ENCODE measurements at places on chromosomes 3 and 15.

- no peak for DNase-seq
These were observed 7.4 kb upstream of the SLC33A1 start for GRCh38 chr3:155861476-155862183.

DNA sequence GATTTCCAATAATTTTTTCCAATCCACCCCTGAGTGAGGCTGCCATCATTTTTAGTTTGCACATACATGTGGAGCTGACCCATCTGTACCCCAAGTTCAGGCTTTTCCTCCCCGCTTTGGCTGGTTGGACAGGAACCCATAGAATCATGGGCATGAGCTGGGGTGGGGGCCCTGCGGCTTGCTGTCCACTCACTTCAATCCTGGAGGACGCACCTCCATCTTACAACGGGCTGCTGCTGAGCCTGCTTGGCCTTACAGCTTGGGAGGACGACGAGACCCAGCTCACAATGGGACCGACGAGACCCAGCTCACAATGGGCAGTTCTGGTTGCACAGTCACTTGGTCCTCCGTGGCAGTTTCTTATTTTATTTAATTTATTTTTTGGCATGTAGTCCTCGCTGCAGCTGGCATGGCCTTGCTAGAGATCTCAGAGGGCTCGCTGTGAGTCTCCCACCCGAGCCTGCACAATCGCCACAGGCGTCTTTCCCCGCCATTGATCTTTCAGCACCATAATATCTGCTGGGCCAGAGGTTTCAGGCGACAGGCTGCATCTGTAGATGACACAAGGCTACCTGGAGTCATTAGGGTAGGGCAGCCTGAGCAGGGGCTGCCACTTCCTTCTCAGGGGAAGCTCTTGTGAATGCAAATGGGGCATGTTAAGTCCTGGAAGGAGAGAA, 19.6 kb upstream of the EPHB3 start:
- DNase-seq, result no peak

DNA sequence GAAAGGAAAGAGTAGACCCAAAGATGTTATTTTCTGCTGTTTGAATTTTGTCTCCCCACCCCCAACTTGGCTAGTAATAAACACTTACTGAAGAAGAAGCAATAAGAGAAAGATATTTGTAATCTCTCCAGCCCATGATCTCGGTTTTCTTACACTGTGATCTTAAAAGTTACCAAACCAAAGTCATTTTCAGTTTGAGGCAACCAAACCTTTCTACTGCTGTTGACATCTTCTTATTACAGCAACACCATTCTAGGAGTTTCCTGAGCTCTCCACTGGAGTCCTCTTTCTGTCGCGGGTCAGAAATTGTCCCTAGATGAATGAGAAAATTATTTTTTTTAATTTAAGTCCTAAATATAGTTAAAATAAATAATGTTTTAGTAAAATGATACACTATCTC, 21.6 kb downstream of the CLDN18 start:
- DNase-seq, result no peak

DNA sequence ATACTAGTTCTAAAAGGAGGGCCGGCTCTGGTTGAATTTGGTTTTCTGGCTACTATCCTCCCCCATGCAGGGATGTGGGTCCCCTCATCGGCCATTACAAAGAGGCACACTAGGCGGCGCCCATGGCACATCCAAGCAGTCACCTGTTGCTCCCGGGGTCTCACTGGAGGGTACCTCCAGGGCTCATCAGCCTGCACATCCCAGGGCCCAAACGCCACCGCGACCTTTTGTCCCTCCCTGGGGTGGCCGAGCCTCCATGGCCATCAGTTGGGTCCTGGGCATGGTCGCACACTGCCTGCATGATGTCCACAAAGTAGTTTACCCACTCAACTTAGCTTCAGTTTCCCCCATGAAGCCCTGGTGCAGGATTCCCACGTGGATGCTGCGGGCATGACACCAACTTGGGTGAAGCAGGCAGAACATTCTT, 28.3 kb downstream of the IDH3A start:
- no peak for DNase-seq

DNA sequence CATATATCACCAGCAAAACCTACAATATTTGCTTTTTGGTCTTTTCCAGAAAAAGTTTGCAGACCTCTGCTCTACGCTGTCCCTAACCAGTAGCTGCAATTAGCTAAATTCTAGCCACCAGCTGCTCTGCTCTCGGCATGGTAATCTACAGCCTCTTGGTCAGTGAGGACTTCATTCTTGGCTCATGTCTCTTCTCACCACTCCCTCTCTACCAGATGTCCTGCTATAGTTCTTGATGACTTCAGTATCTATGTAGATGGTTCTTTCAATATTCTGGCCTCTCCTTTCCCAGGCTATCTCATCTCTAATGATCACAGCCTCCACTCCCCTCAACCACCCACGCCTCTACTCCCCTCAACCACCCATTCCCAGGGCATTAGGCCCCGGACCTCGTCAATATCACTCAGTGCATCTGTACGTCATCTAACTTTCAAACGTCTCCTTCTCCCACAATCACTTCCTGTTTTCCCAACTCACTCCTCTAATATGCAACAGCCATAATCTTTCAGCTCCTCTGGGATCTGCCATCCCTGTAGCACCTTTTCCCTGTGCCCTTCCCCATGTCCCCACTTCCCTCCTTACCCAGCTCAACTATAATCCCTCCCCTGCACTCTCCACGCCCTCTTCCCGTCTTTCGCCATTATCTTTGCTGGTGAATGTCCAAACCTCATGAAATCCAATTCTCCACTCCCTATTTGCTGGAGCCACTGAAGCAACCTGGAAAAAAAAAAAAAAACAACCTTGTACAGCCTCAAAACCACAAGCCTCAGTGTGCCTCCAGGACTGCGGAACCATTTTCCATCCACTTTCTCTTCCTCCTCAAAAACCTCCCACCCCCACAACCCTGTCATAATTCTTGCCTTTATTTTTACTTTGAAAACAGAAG, 429.4 kb upstream of the PROK2 start:
- DNase-seq, result no peak

GRCh38 chr3:104909721-104910120, 457.0 kb upstream of the ALCAM start:
- DNase-seq, result no peak

- DNase-seq, result no peak
These were observed 143.6 kb upstream of the BHLHE40 start for GRCh38 chr3:4835616-4836043.

DNA sequence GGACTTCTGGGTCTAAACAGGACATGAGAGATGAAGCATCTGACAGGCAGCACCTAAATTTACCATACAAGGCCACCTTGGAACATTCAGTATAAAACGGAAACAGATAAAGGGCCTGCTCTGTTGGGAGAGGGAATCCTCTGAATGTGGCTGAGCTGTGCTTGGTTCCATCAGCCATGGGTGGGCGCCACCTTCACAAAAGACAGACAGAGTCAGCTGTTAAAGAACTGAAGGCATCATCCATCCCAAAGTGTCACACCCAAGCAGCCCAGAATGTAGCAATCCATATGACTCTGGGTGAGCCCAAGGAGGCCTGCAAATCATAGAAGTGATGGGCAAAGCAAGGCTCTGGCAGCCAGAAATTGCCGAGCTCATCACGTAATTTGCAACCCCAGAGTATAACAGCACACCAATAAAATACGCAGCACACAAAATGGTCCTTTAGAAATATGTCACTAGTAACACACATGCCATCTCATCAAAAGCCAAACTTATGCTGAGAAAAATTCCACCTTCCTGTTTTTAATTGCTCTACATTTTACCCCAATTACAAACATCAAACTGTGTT, 24.8 kb upstream of the RBP1 start:
- DNase-seq, result no peak

DNA sequence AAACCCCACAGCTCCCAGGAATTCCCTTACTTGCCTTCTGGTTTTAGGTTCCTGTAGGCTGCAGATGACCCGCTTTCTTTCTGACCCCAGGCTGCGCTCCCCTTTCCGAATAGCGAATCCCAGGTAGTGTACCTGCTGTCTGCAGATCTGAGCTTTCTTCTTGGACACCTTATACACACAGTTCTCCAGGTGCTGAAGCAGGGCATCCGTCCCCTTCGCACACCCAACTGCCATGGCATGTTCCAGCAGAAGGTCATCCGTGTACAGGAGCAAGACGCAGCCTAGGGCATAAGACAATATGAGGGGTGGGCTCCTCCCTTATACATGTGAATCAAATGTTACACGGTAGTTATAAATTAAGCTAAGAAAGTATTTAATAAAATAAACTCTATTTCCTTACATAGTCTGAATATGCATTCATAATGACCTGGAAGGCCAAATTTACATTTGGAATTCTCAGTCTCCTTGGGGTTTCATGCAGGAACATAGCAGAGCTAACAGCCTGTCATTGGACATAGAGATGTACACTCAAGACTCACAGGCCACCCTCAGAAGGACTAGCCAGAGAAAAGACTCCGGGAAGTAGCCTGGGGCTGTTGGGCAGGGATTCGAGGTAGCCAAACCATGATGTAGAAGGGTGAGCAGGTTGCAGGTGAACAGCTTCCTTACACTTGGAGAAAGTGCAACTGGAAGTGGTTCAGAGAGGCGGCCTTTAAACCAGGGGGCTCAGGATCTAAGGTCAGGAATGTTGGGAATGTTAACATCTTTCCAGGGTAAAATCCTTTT, 8.2 kb upstream of the DNAAF4 start:
- no peak for DNase-seq

GRCh38 chr3:45626096-45626887, 31.7 kb downstream of the LIMD1 start:
- DNase-seq, result no peak

DNA sequence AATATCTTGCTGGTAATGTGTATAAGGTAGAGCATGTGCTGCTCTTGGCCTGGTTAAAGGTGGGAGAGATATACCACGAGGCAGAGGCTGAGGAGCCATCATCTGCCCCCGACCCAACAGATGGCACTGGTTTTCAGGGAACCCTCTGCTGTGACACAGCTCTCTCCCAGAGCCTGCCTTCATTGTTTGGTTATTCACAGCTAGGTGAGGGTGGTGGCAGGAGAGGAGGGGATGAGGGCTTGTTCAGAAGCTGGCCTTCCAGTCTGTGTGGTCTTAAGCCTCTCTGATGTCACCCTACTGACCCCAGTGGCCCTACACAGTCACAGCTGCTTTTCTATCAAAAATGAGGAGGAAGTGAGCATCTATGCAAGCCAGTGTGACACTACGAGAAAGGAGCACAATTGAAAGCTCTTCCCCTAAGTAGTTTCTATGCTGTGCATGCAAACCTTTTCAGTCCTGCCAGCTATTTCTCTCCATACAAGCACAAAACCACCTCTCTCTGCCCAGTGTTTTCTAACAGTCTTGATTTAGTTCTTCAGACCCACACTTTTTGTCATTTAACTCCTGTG, 258.4 kb upstream of the AGTR1 start:
- no peak for DNase-seq

DNA sequence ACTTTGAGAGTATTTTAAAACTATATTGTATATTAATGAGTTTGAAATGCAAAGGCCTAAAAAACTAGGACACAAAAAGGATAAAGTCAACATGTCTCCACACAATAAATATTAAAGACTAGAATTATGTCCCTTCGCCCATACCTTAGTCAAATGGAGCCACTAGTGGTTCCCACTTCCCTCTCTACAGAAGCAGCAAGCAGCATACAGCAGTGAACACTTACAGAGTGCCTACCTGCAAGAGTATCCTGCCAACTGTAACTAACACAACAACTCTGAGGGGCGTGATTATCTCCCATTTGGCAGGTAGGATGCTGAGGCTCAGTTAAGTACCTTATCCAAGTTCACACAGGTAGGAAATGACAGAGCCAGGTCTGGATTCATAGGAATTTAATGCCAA, 17.2 kb downstream of the DYNC1LI1 start:
- DNase-seq, result no peak

DNA sequence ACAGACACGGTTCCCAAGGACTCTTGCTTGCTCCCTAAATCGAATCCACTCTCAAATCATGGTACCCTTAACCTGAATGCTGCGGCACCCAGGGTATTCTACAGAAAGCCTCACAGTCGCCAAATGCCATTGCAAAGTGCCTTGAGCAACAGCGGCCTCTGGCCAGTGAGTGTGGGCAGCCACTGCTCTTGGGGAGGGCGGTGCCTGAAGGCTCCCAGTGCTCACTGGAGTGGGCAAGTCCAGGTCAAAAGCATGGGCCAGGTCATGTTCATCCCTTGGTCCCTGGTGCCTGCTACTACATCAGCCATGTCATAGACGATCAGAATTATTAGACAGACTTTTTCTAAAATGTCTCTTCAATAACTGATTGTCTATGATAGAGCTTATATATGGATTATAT, 82.5 kb downstream of the ADAMTS17 start:
- no peak for DNase-seq

GRCh38 chr3:48655606-48656005, 7.1 kb downstream of the CELSR3 start:
- DNase-seq, result no peak

DNA sequence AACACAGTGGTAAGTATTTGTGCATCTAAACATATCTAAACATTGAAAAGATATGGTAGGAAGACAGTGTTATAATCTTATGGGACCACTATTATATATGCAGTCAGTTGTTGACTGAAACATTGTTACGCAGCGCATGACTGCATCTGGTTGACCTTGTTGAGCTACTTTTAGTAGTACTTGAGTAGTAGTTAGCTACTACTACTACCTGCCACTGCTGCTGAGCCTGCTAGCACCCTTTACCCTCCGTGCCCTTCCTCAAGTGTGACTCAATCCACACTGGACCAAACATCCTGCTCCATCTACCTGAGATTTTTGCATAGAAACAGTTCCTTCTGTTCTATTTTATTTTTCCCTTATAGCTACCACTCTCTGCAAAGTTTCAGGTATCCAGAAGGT, 123.6 kb upstream of the STRIT1 start:
- DNase-seq, result no peak

DNA sequence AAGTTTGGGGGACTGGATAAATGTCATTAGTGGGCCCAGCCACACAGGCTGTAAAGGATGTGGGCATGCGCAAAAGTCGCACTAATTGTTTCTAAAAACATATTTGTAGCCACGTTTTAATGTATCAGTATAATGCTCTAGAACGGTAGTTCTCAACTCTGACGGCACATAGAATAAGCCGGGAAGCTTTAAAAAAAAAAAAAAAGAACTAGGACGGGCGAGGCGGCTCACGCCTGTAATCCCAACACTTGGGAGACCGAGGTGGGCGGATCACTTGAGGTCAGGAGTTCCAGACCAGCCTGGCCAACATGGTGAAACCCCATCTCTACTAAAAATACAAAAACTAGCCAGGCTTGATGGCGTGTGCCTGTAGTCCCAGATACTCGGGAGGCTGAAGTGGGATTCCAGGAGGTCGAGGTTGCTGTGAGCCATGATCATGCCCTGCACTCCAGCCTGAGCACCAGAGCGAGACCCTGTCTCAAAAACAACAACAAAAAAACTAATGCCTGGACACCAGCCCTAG, 618 bp upstream of the MON1A start:
- DNase-seq, result no peak

DNA sequence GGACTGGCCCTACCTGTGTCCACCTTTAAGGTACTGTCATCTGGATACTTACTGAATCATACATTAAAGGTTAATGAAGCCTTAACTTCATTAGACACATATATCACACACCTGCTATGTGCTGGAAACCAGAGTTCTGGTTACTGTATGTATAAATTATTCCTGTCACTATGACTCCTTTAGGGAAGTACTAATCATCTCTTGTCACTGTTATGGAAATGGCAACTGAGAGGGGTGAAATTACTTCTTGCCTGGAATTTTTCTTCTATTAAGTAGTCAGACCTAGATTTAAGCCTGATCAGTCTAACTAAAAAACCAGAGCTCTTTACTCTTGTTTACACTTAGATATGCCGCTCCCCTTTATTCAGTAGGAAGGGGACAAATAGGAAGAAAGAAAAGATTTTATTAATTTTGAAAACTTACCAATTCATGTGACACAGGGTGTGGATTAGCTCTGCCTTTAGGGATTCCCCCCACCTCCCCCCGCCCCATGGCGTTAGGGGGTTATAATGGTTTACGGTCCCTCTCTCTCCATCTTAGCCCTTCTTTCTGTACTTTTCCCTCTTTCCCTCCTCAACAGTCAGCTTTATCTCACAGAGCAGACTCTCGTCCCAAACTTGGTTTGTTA, 152.5 kb downstream of the KLHL25 start:
- no peak for DNase-seq

Data from substantia nigra (tissue), 51 donors.